Left renal cortex interstitium (tissue), 4 donors: ENCODE measurements at places on chromosomes 4 and X. TPM values are rescaled to one million over a fixed set of nuclear protein-coding genes. Genes with fewer than 3 reads are reported as not detected.

Gene FGD1
- 20.7 TPM for polyA plus RNA-seq

Gene RHOH
- 0.64 TPM for polyA plus RNA-seq

Gene ZNF711
- 61.7 TPM for polyA plus RNA-seq

Gene ARHGAP6
- 14.4 TPM for polyA plus RNA-seq

Gene AFP
- 881 TPM for polyA plus RNA-seq

Gene CSAG2
- not detected for polyA plus RNA-seq

Gene H2BW2
- polyA plus RNA-seq = 1.3 TPM

DNA sequence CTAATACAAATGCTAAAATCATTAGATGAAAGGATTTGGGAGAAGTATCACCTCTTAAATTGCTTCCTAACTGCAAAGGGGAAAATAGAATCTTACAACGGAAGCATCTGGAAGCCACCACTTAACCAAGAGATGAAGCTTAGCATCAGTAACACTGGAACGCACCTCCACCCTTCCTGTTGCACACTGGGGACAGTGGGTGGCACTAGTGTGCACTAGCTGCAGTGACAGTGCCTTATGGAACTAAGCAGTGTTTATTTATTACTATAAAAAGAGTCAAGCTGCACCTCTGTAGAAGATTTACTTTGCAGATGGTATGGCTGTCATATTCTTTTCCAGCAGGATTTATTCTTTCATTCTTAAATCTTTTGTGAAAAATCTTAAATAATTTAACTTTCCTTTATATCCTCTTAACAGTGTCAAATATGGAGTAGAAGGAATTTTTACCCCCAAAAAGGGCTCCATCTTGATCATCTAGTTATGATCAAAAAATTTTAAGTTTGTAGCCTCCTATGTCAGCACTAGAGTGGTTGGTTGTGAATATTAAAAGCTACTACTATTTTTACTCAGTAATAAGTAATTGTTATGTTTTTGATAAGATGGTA lies 76.7 kb downstream of the SCD5 start:
- no peak for DNase-seq

- no peak for DNase-seq
These were observed 15.7 kb upstream of the N4BP2 start for GRCh38 chr4:40040908-40041307.

GRCh38 chr4:97317671-97318070 lies 825.6 kb downstream of the STPG2 start:
- no peak for DNase-seq

GRCh38 chr4:173159791-173160190 lies 8.8 kb upstream of the GALNT7 start:
- DNase-seq = no peak

- no peak for DNase-seq
These were observed 35.4 kb upstream of the SPANXB1 start for GRCh38 chrX:140967036-140967435.

GRCh38 chr4:161222889-161223288 lies 940.9 kb downstream of the FSTL5 start:
- no peak for DNase-seq
